ENCODE measurements at places on chromosomes 5 and 9.

DNA sequence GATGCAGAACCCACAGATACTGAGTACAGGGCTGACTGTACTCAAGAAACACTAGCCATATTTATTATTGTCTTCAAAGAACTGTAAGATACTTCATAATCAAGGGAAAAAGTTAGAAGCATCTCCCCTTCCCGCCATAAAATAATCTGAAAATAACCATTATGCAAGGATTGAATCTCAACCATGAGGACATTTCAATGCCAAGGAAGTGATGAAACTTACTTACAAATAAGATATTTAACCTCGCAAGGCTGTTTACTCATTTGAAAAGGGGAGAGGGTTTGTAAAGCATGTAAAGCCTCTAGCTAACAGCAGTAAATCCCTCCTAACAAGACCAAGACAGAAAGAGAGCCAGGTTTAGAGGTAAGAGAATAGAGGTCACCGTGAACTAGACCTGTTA, 6.3 kb downstream of the MYO10 start:
- DNase-seq, result no peak

DNA sequence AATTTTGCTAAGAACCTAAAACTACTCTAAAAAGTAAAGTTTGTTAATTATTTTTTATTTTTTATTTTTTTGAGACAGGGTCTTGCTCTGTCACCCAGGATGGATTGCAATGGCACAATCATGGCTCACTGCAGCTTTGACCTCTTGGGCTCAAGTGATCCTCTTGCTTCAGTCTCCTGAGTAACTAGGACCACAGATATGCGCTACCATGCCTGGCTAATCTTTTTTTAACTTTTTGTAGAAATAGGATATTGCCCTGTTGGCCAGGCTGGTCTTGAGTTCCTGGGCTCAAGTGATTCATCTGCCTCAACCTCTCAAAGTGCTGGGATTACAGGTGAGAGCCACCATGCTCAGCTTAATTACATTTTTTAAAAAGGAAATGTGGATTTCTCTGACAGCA, 45.8 kb downstream of the PDE6A start:
- no peak for DNase-seq

DNA sequence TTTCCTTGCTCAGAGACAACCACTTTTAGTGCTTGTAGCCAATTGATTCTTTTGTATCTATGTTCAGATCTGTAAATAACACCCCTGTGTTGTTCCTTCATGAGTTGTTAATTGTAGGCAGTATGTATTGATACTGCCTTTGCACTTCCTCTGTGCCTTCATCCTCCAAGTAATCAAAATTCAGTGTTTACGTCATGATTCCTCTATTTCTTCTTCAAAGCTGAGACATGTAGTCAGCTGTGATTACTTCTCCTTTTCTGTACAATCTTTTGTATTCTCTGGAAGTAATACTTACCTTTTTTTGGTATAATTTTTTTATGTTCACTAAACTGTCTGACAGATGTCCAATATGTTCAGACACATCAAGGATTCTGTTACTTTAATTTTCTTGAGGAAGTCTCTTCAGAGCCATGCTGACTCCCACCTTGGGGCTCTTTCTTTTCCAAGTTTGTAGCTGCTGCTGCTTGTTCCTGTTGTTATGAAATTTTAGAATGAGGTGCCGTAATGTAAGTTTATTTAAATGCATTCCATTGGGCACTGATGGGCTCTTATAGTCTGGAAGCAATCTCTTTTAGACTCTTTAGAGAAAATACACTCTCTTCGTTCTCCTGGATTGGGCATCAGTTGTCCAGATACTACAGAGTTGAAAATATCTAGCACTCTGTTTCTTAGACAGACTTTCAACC, 30.5 kb upstream of the LRRC70 start:
- DNase-seq, result no peak

GRCh38 chr9:21994556-21995005, at the start of gene CDKN2B-AS1:
Gene CDKN2B-AS1 (plus strand): TSS chr9:21994791.
- peak; percentile 54 for DNase-seq

DNA sequence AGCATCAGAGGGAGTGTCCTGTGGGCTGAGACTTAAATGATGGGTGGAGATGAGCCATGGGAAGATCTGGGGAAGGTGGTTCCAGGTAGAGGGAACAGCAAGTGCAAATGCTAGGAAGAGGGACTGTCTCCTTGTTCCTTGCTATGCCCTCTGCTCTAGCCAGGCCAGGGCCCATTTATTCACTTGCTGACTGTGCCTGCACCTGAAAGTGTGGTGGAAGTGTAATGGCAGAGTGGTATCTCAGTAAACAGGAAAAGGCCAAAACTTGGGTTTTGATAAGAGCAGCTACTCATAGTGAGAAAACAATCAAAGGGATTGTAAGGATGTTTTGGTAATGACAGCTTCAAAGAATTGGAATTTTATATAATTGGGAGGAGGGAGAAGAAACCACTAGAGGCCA, 32.4 kb downstream of the TLE4 start:
- DNase-seq, result no peak
